ENCODE measurements at places on chromosomes 16 and 17.

DNA sequence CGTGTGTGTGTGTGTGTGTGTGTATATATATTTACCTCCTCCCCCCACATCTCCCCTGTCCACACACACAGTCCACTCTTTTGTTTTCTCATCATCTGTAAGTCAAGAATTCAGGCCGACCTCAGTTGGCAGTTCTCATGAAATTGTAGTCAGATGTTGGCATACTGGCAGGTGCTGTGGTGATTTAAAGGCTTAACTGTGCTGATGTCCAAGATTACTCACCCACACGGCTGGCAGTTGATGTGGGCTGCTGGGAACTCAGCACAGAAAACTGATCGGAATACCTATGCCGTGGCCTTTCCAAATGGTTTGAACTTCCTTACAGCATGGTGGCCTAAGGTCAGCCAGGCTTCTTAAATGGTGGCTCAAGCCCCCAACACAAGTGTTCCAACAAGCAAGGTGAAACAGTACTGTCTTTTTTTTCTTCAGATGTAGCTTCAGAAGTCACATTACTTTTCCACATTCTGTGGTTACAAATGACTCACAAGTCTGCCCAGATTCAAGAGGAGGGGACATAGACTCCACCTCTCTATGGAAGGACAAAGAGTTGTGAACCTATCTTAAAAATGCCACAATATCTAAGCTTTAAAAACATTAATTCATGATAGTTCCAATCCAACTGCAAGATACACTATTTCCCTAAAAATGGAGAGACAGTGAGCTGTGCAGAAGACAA, 198.5 kb upstream of the HS3ST4 start:
- DNase-seq = no peak

DNA sequence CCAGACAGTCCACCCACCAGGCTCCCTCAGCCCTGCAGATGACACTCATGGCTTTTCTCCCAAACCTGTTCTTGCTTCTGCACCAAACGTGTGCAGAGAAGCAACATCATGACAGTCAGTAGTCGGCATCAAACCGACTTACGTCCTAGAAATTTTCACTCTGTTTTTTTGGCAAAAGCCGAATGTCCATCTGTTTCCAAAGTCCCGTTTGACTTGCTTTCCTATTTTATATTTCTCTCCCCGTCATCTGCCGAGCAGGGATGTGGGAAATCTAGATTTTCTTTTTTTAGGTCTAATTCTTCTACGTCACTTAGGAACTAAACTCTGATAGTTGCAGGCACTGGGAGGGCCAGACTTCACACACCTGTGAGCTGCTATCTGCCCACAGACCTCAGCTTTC, 104.9 kb downstream of the RMI2 start:
- DNase-seq = no peak

GRCh38 chr16:23384878-23385277, 68.1 kb downstream of the COG7 start:
- DNase-seq = no peak

GRCh38 chr17:3531266-3532101, 26.1 kb downstream of the TRPV3 start:
- DNase-seq = no peak

Measured in liver (tissue), 10 donors.